Fibroblast of skin of abdomen (primary cell): ENCODE measurements at places on chromosomes 6 and 20.
A peak's percentile ranks its signal among the peaks of the same experiment; 100 is the strongest.

GRCh38 chr20:44040202-44040915 lies 125.7 kb downstream of the TOX2 start:
- no peak for DNase-seq

- no peak for DNase-seq
Measured at GRCh38 chr6:160986851-160987250, 4.7 kb upstream of the MAP3K4 start.

DNA sequence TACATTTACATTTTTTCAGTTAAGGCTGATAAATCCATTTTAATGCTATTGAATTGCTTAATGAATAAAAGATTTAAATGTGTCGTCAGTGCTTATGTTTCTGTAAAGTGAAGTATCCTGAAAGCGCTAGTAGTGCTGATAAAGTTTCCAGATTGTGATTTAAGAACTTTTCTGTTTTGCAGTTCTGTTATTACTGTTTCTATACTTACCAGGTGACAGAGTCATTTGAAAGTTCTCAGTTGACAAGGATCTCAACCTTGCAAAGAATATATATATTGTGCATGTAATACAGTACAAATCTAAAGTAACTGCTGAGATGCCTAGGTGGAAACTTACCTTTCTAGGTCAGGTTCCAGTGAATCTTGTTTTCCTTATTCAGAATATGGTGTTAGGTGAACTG lies 201.8 kb downstream of the ARID1B start:
- no peak for DNase-seq

DNA sequence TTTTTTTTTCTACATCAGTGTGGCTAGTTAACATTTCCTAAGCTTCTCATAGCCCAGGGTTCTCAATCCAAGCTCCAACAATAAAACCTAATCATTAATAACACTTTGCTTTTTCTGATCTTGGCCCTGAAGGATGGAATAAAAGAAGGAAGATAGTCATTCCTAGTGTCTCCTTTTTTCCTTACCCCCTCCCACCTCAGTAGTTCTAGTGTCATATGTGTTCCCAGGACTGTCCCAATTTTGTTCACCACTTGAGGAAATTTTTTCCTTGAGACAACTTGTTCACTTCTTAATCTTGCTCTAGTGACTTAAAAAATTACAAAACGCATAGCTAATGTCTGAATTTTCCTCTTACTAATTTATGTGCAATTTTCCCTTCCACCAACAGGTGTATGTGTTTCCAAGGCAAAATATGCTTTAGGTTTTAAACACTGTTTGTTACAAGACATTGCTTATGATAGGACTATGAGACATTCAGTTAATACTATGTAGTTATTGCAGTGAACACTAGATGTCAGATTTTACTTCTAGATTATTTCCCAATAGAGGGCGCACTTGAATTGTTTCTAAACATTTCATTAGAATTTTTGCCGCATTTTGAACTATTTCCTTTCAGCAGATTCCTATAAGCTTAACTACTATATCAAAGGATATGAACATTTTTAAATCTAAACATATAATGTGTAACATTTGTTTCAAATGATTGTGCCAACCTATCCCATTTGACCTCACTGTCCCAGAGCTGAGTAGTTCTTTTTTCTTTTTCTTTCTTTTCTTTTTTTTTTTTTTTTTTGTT lies 18.5 kb upstream of the C6orf141 start:
- DNase-seq, result peak; percentile 59

- no peak for DNase-seq
Measured at GRCh38 chr6:97049253-97050011, 124.9 kb downstream of the KLHL32 start.
